ENCODE measurements at places on chromosomes 7 and 10.

DNA sequence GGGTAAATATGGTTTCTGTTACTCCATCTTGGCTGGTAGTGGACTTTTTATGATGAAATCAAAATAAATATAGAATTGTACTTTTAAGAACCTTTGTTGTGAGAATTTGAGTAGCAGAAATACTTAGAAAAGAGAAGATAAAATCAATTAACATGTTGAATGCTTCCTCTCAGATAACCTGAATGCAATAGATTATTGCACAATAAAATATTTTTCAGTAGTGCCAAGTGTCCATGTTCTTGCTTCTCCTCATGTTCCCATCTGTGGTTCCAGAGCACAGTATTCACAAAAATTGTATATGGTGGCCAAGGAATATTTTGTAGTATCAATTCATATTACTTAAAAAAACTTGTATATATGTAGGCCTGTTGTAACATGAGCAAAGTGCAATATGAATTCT is 45.9 kb upstream of the IFRD1 start:
- DNase-seq: no peak

DNA sequence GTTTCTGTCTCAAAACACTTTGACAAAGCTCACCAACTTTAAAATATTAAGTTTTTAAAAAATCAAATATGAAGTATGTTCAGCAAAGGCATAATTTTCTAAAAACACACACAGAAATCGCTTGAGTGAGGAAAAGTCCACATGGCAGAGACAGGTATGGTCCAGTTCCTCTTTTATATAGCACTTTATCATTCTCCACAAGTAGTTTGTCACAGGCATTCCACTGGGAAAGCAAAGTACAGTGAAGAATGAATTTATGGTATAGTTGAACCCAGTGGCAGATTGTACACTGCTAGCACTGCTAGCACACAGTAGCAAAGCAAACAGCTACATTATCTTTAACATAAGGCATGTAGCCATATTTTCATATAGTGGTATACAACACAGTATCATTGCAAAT is 102.3 kb downstream of the HECTD2 start:
- DNase-seq: no peak

DNA sequence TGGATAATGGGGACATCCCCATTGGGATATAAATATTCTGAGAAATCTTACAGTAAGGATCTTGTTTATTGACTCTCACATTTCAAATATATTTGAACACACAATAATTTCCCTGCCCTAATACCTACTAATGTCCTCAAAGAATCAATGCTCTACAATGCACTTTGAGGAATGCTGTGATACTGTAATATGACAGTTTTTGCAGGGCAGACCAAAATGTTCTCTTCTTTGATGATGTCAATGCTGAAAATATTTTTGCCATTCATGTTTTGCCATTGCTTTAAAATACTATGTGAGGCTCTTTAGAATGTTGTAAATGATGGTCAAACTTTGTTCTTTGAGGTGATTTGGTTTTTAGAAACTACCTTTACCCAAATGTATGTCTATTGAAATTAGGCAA is 594.1 kb downstream of the INHBA start:
- DNase-seq: no peak

DNA sequence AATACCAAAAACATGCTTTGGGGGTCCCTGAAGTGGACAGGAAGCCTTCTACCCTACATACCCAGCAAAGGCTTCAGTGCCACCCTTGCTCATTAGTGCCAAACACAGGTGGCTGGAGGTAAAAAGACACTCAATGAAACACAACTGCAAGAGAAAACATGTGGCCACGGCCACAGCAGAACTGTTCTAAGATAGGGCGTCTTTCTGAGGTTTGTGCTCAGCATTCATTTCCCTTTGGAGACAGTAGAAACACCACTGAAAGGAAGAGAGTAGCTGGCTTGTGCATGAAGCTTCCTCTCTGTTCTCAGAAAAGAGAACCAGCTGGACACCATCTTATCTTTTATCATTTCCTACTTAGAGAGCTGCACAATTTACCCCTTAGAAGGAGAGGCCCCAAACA is 143.0 kb downstream of the PLXNA4 start:
- no peak for DNase-seq

GRCh38 chr7:130142654-130143333 is 62.4 kb downstream of the TMEM209 start:
- no peak for DNase-seq

DNA sequence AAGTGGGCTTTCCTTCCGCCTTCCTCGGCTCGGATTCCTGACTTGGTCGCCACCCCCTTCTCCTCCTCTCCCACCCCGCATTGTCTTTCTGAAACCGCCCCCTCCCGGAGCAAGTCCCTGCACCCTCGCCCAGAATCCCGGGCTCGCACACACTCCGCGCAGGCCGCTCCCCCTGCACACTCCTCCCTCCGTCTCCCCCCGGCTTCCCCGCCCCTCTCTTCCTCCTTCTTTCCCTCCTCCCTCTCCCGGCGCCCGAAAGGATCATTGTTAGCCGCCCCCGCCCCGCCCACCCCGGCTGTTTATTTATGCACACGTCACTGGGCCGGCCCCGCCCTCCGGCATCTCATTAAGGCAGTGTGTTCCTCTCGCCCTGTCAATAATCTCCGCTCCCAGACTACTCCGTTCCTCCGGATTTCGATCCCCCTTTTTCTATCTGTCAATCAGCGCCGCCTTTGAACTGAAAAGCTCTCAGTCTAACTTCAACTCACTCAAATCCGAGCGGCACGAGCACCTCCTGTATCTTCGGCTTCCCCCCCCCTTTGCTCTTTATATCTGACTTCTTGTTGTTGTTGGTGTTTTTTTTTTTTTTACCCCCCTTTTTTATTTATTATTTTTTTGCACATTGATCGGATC is at the start of gene TCF7L2:
Gene TCF7L2 (plus strand): TSS at position 373 of the 633 bp plus-strand sequence. CDS start 510 bp downstream, outside the sequence.
- peak; percentile 98 for DNase-seq

DNA sequence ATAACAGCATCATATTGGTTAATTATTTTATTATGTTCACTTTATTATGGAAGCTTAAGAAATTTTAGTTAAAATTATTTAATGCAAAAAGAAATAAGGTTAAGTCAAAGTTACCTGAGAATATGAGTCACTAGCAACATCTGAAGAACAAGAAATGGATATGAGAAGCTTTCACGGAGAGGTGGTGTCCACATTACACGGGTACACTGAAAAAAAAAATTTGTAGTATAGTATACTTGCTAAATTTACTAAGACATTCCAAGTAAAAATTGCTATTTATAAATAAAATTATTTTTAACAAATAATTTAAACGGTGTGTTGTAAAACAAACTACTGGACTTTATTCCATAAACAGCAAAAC is 63.9 kb downstream of the DPY19L1 start:
- no peak for DNase-seq
